ENCODE measurements at places on chromosomes 1 and 21.

GRCh38 chr1:220797553-220797952, 10.8 kb downstream of the MTARC1 start:
- no peak for DNase-seq

DNA sequence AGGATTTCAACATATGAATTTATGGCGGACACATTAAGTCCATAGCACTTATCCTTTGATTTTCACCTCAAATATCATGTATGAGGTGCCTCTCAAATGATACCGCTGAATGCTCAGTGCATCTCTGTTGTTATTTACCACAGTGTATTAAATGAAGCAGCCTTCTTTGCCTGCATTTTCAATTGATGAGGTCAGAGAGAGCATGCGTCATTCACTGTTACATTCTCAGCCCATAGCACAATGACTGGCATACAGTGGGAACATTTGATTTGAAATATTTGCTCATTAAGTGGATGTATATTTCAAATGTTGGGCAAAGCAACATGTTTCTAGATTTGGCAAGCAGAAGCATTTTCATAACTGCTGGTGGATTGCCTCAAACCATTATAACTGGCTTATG, 45.7 kb downstream of the LRRC7 start:
- DNase-seq: no peak

GRCh38 chr1:41789661-41790330, 128.9 kb downstream of the HIVEP3 start:
- DNase-seq: no peak

DNA sequence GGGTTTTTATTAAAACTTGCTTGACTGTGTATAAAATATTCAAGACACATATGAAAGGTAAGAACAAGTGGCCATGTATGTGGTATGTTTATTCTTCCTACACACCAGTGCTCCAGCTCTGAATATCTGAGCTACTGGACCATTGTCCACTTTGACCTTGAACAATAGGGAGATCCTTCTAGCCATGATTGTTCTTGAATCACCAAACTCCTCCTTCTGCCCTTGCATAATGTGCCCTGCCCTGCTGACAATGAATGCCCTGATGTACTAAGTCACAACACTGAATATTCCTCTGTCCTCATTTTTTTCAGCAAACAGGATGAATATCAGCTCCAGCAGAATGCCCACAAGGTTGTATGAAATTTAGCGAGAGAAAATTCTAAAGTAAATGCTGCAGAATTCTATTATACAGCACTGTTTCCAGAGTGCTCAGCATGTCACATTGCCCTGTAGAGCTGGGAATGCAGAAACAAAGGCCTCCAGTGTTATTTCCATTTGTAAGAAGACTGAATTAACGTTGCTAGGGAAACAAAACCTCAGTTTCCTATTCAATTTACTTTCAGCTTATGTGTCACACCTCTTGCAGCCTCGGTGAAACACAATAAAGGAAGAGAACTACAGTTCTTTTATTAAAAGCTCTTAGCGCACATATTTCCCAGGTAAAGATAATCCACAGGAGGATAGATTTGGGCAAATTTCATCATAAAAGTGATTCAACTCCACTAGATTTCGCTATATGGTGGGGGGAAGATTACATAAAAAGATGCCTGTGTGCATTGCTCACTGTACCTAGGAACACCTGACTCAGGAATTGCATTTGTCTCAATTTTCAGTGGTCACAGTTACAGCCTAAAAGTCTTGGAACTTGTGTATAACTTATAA, 187.4 kb upstream of the ATP1B1 start:
- DNase-seq: no peak

DNA sequence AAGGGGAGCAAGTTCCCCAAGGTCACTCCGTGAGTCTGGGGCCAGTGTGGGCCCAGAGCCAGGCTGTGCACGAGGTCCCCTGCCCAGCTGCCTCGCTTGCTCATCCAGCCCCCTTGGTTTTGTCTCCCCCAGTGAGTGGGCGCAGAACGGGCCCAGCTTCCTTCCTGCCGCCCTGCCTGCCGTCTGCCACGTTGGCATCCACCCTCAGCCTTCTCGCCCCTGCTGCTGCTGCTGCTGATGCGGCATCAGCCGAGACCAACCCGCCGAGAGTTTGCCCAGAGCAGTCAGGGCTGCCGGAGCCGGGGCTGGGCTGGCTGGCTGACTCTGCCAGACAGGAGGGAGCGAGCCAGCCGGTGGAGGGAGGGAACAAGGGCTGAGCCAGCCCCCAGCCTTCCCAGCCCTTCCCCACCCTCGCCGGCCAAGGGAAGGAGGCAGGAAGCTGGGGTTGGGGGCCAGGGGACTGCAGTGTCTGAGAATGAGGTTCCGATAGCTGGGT, 31.4 kb upstream of the WASF2 start:
- no peak for DNase-seq

DNA sequence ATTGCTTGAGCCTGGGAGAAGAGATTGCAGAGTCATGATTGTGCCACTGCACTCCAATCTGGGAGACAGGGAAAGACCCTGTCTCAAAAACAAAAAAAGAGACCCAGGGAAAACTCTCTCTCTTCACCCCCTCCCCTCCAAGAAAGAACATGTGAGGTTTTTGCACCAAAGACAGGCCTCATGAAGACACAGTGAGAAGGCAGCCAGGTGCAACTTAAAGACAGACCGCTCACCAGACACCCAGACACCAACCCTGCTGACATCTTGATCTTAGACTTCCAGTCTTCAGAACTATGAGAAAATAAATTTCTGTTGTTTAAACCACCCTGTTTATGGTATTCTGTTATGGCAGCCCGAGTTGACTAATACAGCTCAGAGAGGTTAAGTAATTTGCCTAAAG, 13.3 kb upstream of the LRRC8D start:
- no peak for DNase-seq

GRCh38 chr1:59674595-59674994, 140.2 kb upstream of the HOOK1 start:
- DNase-seq: no peak

DNA sequence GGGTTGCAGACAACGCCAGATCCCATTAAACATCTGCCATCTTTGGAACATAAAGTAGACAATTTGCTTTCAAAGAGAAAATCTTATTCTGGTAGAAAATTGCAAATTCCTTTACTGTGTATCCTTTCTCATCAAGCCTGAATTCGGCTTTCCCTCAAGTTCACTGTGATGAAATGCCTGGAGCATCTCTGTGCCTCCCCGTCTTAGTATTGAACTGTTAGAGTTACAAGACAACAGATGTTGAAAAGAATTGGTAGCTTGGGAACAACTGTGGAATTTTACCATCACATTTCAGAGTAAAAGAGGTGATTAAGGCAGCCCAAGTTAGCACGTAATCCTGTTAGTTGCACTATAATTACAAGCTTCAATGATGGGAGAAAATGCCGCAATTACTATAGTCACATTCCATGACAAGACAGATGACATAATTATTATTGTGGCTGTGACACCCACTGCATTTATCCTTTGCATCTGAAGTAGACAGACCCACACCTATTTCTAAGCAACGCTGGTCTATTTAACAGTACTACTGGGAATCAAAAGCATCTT, 54.4 kb upstream of the B3GALNT2 start:
- DNase-seq: no peak

- DNase-seq: no peak
These were observed 119.5 kb upstream of the KRTAP19-8 start for GRCh38 chr21:31157756-31158155.
